B cell (primary cell): ENCODE measurements at places on chromosomes 7 and 10. TPM values are rescaled to one million over a fixed set of nuclear protein-coding genes. Genes with fewer than 3 reads are reported as not detected.

SGCE gene
- polyA plus RNA-seq = 8.9 and 13.5 TPM in 2 replicates

GPRIN2 gene
- polyA plus RNA-seq = not detected in 2 replicates

AUTS2 gene
- polyA plus RNA-seq = 22.3 and 28.3 TPM in 2 replicates

MAPK8 gene
- polyA plus RNA-seq = 13.7 and 18.3 TPM in 2 replicates

GIMAP5 gene
- 0.40 and 0.66 TPM in 2 replicates for polyA plus RNA-seq

ATP6V0E2 gene
- polyA plus RNA-seq = 33.5 and 49.6 TPM in 2 replicates

PDE1C gene
- polyA plus RNA-seq = not detected in 2 replicates

TFPI2 gene
- polyA plus RNA-seq = 0.17 and 0.21 TPM in 2 replicates

CHST3 gene
- polyA plus RNA-seq = 0.01 and 0.06 TPM in 2 replicates

AGMO gene
- polyA plus RNA-seq = not detected in 2 replicates
